ENCODE measurements at places on chromosomes 13 and 19.
A peak's percentile ranks its signal among the peaks of the same experiment; 100 is the strongest.

- no peak for DNase-seq
Measured at GRCh38 chr19:30428844-30429243, 56.7 kb downstream of the ZNF536 start.

GRCh38 chr13:35760735-35761281 lies 284.3 kb upstream of the MAB21L1 start:
- DNase-seq, result no peak

- DNase-seq, result peak; percentile 28
Measured at GRCh38 chr13:19864024-19864745, 736 bp upstream of the ZMYM5 start.

- no peak for DNase-seq
Measured at GRCh38 chr19:4581666-4582553, 22.4 kb upstream of the SEMA6B start.

GRCh38 chr19:39142630-39143029 lies 17.0 kb downstream of the PAK4 start:
- DNase-seq, result no peak

DNA sequence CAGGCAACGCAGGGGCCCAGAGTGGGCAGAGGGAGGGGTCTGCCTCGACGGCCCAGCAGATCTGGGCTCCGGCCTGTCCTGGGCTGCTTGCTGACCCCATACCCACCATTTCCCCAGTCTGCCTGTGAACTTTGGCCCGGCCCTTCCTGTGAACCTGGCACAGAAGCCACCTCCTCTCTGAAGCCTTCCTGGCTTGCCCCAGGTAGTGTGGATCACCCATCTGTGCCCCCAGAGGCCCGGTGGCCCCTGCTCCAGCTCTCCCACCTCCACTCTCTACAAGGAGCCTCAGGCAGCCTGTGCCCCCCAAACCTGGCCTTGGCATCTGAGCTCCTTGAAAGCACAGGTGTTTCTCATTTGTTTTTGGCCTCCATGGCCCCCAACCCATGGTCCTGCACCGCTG lies 15.7 kb downstream of the PLEKHF1 start:
- DNase-seq, result no peak

- DNase-seq, result no peak
Measured at GRCh38 chr13:41006978-41007743, 12.0 kb downstream of the ELF1 start.

GRCh38 chr13:79423801-79424642 lies 18.0 kb upstream of the RBM26 start:
- no peak for DNase-seq

- DNase-seq, result no peak
Measured at GRCh38 chr13:75010941-75011340, 471.0 kb downstream of the TBC1D4 start.

DNA sequence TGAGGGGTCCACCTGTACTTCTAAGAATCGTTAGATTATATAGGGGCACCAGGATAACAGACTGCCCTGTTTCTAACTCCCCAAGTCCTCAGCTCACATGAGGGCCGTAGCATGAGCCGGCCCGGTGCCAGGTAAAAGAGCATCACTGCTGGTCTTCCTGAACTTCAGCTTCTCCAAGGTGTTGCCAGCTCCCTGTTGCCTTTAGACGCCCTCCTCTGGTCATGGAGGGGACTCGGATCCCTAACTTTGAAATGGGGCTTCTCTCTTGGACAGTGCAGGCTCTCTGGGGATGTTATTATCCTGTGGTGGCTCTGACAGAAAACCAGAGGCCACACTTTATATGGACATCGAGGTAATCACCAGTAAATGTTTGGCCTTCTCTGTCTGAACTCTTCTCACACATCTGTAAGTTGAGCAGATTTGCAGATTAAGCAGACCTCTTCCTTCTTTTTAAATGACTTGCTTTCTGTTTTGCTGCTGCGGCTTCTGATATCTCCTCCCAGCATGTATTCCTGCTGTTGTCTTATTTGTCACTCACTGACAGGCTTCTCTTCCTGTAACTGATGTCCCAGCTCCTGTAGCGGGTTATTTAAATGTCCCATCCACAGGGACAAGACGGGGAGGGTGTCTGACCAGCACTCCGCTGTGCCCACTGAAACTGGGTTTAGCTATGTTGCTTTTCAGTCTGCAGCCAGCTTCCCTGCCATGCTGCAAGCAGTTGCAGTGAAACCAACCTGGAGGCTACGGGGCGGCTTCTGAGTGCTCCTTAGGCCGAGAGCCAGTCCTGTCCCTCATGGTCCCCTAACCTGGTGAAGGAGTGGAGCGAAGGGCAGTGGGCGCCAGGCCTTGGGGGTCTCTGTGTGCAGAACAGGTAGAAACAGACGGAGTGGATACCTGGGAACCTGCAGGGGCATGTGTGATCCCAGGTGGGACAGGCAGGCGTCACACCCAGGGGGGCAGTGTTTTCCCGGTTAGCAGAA lies 39.2 kb downstream of the TSSK6 start:
- DNase-seq, result no peak

DNA sequence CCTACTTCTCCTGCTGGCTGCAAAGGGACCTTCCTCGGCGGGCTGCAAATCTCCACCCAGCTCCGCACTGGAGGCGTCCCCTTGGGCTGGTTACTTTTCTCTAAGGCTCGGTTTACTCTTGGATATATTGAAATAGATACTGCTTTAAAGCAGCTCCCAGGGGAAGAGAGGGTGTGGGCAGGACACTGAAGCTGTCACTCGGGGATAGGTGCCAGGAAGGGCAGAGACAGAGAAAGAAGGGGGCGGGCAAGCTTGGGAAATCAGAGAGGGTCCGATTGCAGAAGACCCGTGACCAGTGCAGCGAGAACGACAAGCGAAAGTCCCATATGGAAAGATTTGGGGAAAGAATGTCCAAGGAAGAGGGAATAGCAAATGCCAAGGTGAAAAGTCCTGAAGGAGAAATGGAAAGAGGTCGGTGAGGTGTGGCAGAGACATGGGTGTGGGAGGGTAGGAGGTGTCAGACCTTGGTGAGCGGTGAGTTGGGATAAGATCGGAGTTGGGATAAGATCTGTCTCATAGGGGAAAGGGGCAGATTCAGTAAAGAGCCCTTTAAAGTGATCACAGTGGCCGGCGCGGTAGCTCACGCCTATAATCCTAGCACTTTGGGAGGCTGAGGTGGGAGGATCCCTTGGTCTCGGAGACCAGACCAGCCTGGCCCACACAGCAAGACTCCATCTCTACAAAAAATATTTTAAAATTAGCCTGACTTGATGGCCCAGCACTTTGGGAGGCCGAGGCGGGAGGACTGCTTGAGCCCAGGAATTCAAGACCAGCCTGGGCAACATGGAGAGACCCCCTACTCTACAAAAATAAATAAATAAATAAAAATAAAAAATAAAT lies 618 bp downstream of the THSD8 start:
- no peak for DNase-seq

- no peak for DNase-seq
Measured at GRCh38 chr19:13873834-13874515, 3.0 kb upstream of the NANOS3 start.

GRCh38 chr13:21074546-21074945 lies 13.2 kb upstream of the LATS2 start:
- DNase-seq, result no peak

GRCh38 chr13:113905942-113906341 lies 42.1 kb upstream of the GAS6 start:
- no peak for DNase-seq

GRCh38 chr13:21164631-21165030 lies 11.7 kb downstream of the SKA3 start:
- DNase-seq, result no peak

DNA sequence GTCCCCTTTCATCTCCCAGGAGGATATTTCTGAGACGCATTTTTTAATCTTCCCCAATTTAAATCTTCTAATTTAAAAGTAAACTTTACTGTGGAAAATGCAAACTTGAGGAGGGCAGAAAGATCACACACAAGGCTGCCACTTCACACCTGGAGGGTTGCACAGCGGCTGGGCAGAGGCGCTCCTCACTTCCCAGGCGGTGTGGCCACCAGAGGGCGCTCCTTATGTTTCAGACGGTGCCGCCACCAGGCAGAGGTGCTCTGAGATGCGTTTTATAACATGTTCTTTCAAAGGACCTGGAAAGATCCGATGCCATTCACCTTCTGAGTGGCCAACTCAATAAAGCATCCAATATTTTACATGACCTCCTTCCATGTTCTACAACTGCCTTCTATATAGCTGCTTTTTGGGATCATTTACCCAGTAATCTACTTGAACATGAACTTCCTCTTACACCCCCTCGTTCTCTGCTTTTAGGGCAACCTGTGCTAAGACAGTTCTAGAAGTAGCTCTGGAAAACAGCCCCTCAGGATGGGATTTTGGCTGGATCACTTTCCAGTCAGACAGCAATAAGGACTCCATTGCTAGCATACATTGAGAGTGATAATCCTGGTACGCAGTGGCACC lies 14.8 kb upstream of the MTUS2 start:
- DNase-seq, result no peak

- no peak for DNase-seq
Measured at GRCh38 chr13:94218537-94218936, 260.9 kb downstream of the DCT start.

GRCh38 chr19:870963-871401 lies 11.5 kb downstream of the CFD start:
- DNase-seq, result no peak

DNA sequence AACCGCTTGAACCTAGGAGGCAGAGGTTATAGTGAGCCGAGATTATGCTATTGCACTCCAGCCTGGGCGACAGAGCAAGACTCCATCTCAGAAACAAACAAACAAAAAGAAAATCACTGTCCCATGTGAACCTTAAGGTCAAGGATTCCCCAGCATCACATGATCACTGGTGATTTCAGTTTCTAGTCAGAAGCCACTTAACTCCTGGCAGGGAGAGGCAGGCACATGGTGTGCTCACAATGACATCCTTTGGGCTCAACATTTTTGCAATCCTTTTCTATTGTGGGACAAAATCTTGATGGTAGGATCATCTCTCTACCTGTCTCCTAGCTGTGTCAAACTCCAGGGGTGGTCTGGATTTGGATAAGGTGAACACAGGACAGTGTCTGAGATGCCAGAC lies 12.1 kb downstream of the AKAP8 start:
- DNase-seq, result no peak

DNA sequence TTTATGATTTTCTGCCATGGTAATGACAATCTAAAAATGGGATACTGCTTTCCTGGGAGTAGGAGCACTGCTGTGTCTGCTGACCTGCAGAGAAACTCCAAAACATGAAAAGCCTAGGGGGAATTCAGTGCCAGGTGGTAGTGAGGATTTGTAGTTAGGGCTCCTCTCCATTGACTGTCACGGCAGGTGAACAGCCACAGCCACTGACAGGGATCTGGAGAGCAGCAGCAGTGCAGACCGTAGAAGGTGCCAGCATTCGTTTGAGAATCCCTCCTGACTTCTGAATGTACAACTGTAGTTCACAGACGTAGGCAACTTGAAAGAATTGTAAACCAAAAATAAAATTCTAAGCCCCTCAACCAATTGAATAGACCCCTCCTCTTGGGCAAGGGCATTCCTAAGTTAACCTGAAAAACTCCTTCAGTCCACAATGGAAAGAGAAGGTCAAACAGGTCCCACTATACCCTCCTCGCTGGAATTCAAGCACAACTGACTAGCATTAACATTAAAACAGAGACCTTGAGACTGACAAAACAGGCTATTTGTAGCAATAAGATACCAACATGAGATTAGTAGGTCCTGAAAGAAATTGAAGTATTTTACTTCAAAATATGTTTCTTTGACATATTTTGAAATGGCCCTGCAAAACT lies 1328.8 kb downstream of the OLFM4 start:
- no peak for DNase-seq

- no peak for DNase-seq
Measured at GRCh38 chr13:94987869-94988268, 275.5 kb upstream of the SOX21 start.

- no peak for DNase-seq
Measured at GRCh38 chr13:28043224-28043623, 54.7 kb upstream of the URAD start.

GRCh38 chr13:25136880-25137787 lies 35.0 kb downstream of the AMER2 start:
- no peak for DNase-seq

GRCh38 chr19:49855277-49855675 lies 4.3 kb downstream of the PTOV1 start:
- DNase-seq, result no peak

DNA sequence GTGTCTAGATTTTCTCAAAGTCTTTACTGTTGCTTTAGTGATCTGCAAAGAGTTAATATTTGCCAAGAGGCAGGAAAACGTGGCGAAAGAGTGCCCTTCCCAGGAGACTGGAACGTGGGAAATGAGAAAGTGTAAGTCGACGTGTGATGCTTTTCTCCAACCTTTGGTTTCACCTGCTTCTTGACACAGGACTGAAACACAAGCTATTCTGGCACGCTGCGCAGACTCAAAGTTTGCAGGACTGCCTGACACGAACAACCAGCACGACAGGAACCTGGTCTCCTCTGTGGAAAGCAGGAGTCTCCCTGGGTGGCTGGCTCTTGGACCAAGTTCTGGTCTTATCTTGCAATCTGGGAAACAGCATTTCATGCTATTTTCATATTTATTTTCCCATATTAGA lies 28.6 kb downstream of the RFXAP start:
- no peak for DNase-seq

DNA sequence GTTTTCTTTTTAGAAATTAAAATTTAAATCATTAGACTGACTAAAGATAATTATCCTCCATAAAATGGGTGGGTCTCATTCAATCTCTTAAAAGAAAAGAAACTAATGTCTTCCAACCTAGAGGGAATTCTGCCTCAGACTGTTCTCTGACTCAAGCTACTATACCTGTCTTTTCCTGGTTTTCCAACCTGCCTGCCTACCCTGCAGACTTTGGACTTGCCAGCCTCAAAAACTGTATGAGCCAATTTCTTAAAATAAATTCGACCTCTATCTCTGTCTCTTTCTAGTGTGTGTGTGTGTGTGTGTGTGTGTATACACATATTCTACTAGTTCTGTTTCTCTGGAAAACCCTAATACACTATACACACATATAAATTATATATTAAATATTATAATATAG lies 847.3 kb downstream of the PCDH17 start:
- no peak for DNase-seq

GRCh38 chr13:113997845-113998751 lies 24.2 kb upstream of the C13orf46 start:
- no peak for DNase-seq

GRCh38 chr19:18924684-18925213 lies 5.2 kb downstream of the DDX49 start:
- DNase-seq, result no peak

GRCh38 chr13:109348519-109349258 lies 437.7 kb downstream of the IRS2 start:
- no peak for DNase-seq

- DNase-seq, result no peak
Measured at GRCh38 chr13:76148374-76148773, 512.2 kb downstream of the LMO7 start.

- DNase-seq, result no peak
Measured at GRCh38 chr13:112932971-112933370, 36.0 kb upstream of the MCF2L start.

GRCh38 chr13:111614009-111614408 lies 293.6 kb downstream of the TEX29 start:
- DNase-seq, result no peak

GRCh38 chr13:112060899-112061366 lies 6.0 kb upstream of the SOX1 start:
- DNase-seq, result no peak

- peak; percentile 18 for DNase-seq
Measured at GRCh38 chr13:46593398-46593797, 40.4 kb downstream of the LRCH1 start.
